ENCODE measurements at places on chromosomes 7 and 10.

GRCh38 chr10:121668314-121669027, 70.2 kb upstream of the FGFR2 start:
- no peak for DNase-seq

DNA sequence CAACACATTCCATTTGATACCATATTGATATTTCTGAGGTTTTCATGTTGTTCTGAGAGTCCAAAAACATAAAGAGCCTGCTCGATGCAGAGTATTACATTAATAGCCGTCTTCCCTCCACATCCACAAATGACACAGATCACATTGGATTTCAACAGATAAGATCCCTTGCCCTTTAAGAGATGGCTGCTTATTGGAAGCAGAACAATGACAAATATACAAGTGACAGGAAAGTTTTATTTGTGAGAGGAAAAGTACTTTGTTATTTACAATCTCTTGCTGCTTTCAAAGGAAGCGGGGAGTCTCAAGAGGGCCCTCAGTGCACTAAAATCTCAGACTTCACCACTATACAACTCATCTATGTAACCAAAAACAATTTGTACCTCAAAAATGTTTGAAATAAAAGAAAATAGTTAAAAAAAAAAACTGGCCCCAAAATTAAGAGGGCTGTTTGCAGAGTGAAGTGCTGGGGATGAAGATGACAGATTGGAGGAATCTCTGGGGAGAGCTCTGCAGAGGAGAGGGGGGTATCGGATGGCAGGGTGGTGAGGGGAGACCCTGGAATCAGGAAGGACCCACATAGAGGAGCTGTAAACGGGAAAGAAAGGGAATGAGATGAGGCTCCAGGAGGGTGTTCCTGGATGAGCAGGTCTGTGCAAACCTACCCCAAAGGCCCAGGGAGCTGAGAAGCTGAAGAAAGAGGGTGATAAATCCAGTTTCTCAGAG, 42.5 kb upstream of the ZNF438 start:
- DNase-seq: no peak

GRCh38 chr7:111933609-111934008, 272.6 kb downstream of the DOCK4 start:
- no peak for DNase-seq

DNA sequence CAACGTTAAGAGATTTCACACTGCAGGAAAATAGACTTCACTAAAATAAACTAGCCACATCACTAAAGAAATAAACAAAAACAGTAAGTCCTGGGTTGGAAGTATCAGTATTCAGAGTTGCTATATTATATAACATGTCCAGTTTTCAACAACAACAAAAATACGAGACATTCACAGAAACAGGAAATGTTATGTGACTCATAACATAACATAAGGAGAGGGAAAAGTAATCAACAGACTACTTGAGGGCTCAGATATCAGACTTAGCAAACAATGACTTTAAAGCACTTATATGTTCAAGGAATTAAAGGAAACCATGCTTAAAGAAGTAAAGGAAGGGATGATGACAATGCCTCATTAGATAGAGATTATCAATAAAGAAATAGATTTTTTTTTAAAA, 73.5 kb upstream of the MKLN1 start:
- no peak for DNase-seq

- no peak for DNase-seq
Measured at GRCh38 chr7:1961701-1962276, 271.0 kb downstream of the MAD1L1 start.

DNA sequence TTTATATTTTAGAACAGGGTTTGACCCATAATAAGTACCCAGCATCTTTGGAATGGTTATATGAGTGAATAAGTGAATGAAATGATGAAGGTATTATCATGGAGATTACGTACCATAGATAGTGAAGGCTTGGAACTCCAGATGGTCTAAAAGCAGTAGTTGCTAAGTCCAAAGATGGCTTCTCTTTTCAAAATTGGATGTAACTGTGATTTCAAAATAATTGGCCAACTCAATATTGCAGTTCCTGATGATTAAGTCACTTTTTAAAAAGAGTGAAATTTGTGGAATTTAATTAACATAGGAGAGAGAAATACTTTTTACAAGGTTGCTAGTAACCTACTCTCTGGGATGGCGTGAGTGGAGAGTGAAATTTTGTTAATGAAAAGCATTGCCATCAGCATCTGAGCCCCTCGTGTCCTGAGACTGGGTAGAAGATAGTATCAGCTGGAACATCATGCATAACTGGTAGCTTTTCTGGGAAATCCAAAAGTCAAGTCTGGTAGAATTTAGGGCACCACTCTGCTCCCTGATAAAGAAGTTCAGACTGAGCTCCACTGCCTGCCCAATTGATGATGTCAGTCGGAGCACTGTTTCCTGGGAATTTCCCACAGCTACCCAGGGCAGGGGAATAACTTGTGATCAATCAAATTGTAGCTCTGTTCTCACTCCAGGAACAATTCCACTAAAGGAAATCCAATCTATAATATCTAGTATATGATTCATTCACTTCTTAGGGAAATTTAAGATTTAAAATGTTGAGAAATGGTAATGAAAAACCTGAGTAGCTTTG, 3.2 kb downstream of the GPR141 start:
- DNase-seq: no peak

- DNase-seq: no peak
Measured at GRCh38 chr7:107206706-107207105, 37.9 kb downstream of the HBP1 start.

- DNase-seq: no peak
Measured at GRCh38 chr7:107879400-107880035, 11.5 kb upstream of the DLD start.

- no peak for DNase-seq
Measured at GRCh38 chr10:29823553-29824080, 188.8 kb upstream of the SVIL start.

GRCh38 chr10:25220156-25220555, 45.4 kb downstream of the GPR158 start:
- no peak for DNase-seq

DNA sequence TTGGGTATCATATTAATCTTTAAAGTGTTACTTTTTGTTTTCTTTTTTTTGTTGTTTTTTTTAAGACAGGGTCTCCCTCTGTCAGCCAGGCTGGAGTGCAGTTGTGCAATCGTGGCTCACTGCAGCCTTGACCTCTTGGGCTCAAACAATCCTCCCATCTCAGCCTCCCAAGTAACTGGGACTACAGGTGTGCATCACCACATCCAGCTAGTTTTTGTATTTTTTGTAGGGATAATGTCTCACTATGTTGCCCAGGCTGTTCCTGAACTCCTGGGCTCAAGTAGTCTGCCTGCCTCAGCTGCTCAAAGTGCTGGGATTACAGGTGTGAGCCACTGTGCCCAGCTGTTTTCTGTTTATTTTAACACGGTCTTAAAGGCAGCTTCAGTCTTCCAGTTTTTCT, 23.3 kb downstream of the KMT2E start:
- DNase-seq: no peak

DNA sequence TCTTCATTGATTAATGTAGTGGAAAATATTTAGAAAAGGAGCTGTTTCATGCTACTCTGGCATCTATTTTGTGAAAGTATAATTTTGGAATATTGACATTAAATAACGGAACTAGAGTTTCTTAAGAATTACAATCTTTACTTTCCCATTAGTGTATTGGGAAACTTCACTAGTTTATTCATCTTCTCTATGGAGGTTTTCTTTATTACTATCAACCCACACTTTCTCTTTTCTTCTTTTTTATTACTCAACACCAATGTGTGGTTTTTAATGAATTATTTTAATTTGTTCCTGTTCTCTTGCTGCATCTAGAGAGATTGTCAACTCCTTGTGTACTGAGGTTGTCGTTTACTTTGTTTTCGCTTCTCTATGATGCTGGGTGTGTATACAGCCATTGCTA, 20.4 kb upstream of the ITGB8 start:
- no peak for DNase-seq

- DNase-seq: no peak
Measured at GRCh38 chr7:64997927-64998391, 7.1 kb upstream of the ZNF117 start.

Measured in neuronal stem cell (in vitro differentiated cells).